Activated CD4-positive, CD25-positive, alpha-beta regulatory T cell (primary cell): ENCODE measurements at places on chromosomes 4 and X.

GRCh38 chr4:88809576-88810219 is 112.1 kb upstream of the NAP1L5 start:
- DNase-seq: no peak

DNA sequence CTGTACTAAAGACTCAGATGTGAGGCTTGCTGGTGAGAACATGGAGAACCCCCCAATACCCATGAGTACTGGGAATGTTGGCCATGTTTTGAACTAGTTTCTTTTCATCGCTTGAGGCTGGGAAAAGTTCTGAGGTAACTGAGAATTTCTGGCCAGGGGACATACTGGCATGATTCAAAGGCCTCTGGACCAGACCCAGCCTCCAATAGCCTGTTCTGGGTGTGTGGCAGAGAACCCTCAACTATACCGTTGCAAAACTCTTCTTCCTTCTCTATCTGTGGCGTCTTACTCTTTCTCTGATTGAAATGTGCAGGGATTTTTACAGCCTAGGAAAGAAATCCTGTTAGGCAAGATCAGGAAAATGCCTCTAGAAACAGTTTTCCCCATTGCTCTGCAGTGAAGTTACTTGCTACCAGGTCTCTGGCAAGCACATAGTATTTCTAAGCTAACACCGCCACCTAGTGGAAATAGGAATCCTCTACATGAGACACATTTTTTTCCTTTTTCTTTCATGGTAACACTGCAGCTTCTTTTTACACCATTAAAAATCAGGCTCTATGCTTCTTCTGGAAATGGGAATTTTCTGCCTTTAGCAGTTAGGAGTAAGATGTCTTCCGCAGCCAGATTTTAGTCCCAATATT is 170.7 kb upstream of the ZCCHC13 start:
- DNase-seq: peak; percentile 0

- DNase-seq: no peak
These were observed 293.3 kb downstream of the ADGRL3 start for GRCh38 chr4:61493470-61493869.

DNA sequence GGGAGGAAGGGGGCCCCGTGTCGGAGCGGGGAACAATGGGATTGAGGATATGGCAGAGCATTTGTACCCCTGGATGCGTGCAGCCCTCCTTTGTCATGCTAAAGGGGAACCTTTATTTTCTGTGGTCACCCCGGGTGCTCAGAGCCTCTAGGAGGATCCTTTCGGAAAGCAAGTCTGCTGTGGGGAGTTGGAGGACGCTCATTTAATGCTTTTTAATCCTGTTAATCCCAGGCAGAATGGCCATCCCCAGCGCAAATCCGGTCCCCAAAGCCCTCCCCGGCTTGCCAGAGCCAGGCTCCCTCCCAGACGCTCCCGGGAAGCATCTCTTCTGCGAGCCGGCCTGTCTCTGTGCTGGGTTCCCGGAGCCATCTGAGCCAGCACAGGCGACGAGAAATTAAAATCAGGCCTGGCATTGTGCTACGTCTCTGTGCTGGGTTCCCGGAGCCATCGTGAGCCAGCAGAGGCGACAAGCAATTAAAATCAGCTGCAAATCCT is 113.2 kb upstream of the PPP2R3B start:
- no peak for DNase-seq

GRCh38 chr4:80340036-80340435 is 4.5 kb downstream of the CFAP299 start:
- DNase-seq: no peak
